ENCODE measurements at places on chromosomes 2 and 18. TPM values are rescaled to one million over a fixed set of nuclear protein-coding genes. Genes with fewer than 3 reads are reported as not detected.

The SATB2 gene
- polyA plus RNA-seq: 0.76 TPM

DNA sequence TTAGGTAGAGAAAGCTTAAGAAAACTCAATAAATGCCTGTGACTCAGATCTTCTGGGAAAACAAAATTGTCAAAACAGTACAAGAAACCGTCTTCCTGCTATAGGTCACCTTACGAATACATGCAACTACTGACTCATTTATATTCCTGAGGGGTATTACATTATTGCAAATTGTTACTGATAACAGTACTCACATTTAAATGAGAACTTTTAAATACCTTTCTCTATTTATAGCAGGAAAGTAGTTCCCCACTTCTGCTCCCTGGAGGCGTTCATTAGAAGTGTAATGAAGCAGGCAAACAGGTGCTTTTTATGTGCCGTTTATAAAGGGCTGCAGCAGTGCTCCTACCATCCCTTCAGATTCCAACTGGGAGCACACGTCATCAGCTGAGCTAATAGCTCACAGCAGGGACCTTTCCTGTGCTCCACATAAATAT lies 65.1 kb upstream of the RPRM start:
- peak; percentile 5 for DNase-seq

The SF3B1 gene
- polyA plus RNA-seq: 546 TPM

The PTPRM gene
- polyA plus RNA-seq: 80.0 TPM

GRCh38 chr18:36960038-36960437 lies 131.1 kb downstream of the KIAA1328 start:
- DNase-seq: no peak

GRCh38 chr2:190792956-190793888 lies 87.4 kb upstream of the GLS start:
- DNase-seq: no peak
